ENCODE measurements at places on chromosomes 16 and 17. TPM values are rescaled to one million over a fixed set of nuclear protein-coding genes. Genes with fewer than 3 reads are reported as not detected.

- peak; percentile 62 for DNase-seq
These were observed 55.3 kb downstream of the SOCS3 start for GRCh38 chr17:78304549-78305037.

- no peak for DNase-seq
These were observed 34.2 kb downstream of the PPM1E start for GRCh38 chr17:58789831-58790230.

The TNFSF12 gene
- total RNA-seq: 4.4 TPM

GRCh38 chr17:2238432-2239169 lies 65.0 kb downstream of the SMG6 start:
- peak; percentile 57 for DNase-seq

The WDR90 gene
- 6.1 TPM for total RNA-seq

GRCh38 chr16:74729783-74730683 lies 29.4 kb upstream of the MLKL start:
- DNase-seq: no peak

- DNase-seq: no peak
These were observed 25.8 kb downstream of the PEMT start for GRCh38 chr17:17565471-17566339.
